COR-L47 (cell line): ENCODE measurements at places on chromosomes 7 and 10.

DNA sequence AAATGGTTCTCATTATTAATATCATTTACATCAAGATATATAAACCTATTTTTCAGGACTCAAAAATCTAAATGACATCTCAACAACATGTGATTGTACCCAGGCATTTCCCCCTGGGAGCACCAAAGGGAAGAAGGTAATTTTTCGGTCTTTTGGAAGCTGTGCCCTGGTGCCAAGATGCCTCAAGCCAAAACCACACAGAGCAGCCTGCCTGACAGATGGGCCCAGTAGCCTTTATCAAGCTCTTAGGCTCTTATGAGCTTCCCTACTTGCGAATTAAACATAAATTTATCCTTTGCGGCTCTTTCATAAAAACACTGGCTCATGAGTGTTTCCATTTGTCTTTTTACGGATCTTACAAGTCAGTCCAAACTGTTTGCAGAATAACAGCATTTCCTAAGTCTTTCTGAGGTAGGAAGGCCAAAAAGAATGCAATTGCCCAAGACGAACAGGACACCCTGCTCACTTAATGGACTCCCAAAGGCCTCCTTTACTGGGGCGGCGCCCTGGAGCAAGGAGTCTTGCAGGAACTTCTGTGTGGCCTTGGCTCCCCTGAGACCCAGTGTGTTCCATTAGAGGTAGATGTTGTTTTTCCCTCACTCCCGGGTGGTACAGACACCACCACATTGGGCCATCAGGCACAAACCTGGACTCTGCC is 4.1 kb upstream of the RASSF4 start:
- no peak for DNase-seq

DNA sequence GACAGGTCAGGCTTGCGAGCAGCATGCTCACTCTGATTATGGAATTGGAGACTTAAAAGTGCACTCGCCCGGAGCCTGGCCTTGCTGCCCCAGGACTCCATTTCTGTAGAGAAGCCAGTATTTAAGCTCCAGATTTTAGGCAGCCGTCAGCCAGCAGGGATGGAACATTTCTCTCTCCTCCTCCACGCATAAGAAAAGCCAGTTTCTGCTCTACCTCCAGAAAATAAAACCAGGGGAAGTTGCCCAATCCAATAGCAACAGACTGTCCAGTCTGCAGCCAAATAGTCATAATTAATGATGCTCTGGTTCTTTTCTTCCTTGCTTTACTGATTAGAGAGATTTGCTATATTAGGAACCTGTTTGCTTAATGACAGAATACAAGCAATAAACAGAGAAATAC is 203.2 kb downstream of the GFRA1 start:
- DNase-seq = no peak

- DNase-seq = no peak
Observed at GRCh38 chr7:115840702-115841101, 189.9 kb downstream of the TFEC start.

GRCh38 chr10:128475686-128476367 is 349.6 kb upstream of the MKI67 start:
- DNase-seq = no peak

DNA sequence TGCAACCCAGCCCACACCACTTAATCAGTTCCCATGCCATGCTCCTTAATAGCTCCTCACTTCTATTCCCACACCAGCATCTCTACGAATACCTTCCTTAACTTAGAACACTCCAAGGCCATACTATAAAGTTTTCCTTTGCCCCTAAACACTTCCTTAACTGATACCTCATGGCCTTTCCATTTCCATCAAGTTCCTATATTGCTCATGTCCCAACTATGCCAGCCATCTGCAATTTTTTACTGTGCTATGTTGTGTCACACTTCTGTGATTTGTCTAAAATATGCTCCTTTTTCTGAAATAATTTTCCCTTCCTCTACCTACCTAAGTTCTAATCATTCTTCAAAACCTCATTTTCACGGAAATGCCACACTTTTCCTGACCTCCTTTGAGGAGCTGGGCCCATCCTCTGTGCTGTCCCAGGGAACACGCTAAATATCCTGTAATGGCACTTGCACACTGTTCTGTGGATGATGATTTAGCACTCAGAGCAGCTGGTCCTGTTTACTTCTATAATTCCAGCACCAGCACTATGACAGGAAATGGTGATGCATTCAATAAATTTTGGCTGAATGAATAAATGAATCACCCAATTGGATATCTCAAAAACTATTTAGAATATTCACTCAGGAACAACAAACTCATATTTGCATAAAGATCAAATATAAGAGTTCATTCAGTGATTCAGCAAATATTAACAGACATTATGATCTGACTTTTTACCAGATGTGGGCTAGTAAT is 266.5 kb upstream of the HGF start:
- no peak for DNase-seq

GRCh38 chr10:5691786-5692185 is 7.1 kb downstream of the TASOR2 start:
- DNase-seq = no peak

GRCh38 chr10:81564143-81564542 is 310.9 kb upstream of the NRG3 start:
- no peak for DNase-seq

- DNase-seq = no peak
Observed at GRCh38 chr7:47337531-47337930, 244.4 kb downstream of the TNS3 start.

DNA sequence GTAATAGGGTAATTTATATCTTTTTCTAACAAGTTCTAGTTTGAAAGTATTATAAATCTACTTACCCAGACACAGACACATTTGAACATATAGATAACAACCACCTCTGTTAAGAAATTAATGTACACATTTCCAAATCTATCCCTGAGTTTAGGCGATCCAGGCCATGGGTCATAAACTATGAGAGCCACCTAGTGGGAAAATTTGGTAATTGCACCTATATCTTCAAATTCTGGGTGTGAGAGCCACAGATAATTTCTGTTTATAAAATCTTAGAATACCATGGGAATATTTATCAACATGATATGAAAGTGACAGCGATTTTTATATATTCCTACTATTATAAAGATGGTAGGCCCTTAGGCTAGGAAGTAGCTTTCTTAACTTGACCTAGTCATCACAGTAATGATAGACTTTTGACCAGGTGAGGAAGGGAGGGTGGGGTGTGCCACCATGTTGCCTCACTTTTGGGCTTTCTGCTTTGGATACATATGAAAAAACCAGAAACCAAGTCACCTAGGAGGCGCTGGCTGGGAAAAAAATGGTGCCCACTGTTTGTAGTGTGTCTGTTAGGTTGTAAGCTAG is 8.0 kb upstream of the EPHA1 start:
- peak; percentile 40 for DNase-seq

- DNase-seq = no peak
Observed at GRCh38 chr7:83347945-83348444, 185.3 kb upstream of the PCLO start.

GRCh38 chr7:111057066-111057465 is 33.9 kb upstream of the LRRN3 start:
- no peak for DNase-seq

DNA sequence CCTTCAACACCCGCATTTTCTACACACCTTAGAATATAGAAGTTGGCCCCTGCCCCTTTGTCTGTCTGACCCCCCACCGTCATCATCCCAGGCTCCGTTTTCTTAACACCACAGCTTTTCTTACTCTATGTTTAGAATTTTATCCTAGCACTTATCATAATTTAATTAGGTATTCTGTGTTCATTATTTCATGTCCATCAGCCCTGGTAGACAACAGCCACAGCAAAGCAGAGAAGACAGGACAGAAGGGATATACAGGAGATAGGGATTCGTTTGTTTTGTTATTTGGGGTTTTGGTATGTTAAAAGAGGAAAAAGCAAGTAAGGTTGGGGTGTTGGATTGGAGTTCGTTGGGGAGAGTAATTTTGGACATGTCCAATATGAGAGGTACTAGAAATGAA is 48.8 kb downstream of the ITGA8 start:
- no peak for DNase-seq

GRCh38 chr7:51033727-51034520 is 251.2 kb upstream of the GRB10 start:
- DNase-seq = no peak

GRCh38 chr10:3231951-3232730 is 59.6 kb upstream of the PITRM1 start:
- no peak for DNase-seq

DNA sequence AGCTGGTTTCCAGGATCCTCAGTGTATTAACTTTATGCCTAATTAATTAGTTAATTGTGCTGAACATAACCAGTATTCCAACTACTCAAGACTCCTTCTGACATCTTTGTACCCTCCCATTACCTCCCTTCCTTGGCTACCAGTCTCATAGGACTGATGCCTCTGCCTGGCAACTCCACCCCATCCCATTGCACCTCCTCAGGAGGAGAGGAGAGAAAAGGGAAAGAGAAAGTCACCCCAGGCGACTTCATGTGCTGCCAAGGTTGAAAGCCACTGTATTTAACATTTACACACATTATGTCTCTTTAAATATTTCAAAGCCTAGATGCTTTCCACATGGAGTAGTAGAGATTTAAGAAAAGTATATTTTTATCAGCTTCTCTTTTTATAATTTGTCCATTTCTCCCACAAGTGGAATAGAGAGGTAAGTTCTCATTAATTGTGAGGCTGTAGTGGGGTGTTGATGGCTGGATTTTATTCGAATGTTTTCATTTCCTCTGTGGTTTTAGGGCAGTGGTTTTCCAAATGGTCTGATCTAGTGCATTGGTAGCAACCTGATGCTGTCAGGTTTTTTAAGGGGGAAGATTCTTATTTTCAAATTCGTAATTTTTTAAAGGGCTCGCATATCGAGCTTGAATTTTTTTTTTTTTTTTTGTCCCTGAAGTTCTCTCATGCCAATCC is 148.0 kb downstream of the BICC1 start:
- DNase-seq = no peak

DNA sequence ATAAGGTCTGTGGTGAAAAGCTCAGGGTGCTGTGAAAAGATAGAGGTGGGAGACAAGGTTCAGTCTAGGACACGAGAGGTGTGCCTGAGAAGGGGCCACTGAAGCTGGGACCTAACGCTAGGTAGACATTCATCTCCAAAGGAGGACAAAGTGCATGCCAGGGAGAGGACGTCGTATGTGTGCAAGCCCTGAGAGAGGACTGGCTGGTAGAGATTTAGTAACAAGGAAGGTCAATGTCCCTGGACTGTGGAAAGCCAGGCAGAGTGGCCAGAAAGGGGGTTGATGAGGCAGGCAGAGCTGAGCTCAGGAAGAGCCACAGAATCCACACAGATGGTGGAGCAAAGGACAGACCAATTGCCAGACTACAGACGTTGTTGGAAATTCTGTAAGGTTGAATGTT is 817.6 kb downstream of the CCSER2 start:
- DNase-seq = no peak

GRCh38 chr7:99188221-99188620 is 19.7 kb downstream of the KPNA7 start:
- no peak for DNase-seq

DNA sequence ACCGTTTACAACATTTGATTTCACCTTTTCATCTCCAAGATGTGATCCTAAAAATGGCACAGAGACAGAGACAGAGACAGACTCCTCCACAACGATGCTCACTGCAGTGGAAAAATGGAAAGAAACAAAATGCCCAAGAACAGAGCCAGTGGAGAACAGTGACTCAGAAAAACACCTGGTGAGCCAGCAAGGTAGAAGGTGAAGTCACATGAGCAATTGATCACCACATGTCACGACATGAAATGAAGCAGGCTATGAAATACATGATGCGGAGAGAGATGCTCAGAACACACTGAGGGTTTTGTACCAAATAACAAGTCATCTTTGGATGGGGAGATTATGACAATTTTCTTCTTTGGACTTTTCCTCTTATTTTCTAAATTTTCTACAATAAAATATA is 3.5 kb downstream of the MSMB start:
- no peak for DNase-seq

DNA sequence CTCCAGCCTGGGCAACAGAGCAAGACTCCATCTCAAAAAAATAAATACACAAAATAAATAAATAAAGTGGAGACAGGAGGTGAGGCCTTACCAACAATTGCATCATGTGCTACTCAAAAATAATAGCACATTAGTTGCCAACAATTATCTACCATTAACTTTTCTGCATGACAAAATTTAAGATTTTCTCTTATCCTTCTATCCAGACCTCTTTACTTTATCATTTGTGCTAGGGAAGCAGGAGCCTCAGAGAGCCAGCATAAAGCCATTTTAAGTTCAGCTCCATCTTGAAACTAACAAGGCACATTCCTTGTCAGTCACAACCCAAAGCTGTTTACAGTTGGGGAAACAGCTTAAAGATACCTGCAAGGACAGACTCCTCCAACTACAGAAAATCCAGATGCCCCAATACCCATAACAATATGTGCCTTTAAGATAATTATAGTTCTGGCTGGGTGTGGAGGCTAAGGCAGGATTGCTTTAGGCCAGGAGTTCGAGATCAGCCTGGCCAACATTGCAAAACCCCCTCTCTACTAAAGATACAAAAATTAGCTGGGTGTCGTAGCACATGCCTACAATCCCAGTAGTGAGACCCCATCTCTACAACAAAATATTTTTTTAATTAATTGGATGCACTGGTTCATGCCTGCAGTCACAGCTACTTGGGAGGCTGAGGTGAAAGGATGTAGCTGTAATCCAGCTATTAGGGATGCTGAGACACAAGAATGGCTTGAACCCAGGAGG is 2.2 kb upstream of the AP1S1 start:
- DNase-seq = no peak

- DNase-seq = no peak
Observed at GRCh38 chr10:86848747-86849146, 92.3 kb downstream of the BMPR1A start.

GRCh38 chr7:50781381-50782293 is 1.1 kb downstream of the GRB10 start:
- no peak for DNase-seq
